Sigmoid colon (tissue), 7 donors: ENCODE measurements at places on chromosomes 4 and X. TPM values are rescaled to one million over a fixed set of nuclear protein-coding genes. Genes with fewer than 3 reads are reported as not detected.

GRCh38 chrX:132015875-132016274 lies 7.2 kb upstream of the STK26 start:
- no peak overlapping the region for H3K27ac ChIP-seq
- no peaks in the 10 kb centered on the region for H3K4me1 ChIP-seq
- no peak overlapping the region for H3K4me3 ChIP-seq
- H3K36me3 ChIP-seq = no peaks in the 10 kb centered on the region

DNA sequence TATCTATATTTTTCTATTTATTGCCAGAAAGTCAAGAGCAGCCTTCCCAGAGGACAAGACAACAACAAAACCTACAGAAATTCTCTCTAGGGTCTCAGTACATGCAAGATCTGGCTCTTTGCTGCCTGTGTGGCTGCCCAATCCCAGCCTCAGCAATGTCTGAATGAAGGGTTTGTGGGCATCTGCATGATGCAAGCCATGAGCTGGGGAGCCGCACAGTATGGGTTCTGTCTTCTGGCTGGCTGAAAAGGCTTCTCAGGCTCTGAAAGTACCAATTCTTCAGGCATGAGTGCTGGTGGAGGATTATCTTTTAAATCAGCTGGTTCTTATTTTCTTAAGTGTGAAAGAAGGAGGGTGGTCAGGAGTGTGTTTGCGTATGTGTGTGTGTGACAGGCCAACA lies 104.6 kb downstream of the PDGFRA start:
- no peak overlapping the region for H3K27ac ChIP-seq
- DNase-seq = no peak
- no peaks in the 10 kb centered on the region for H3K4me1 ChIP-seq
- no peaks in the 10 kb centered on the region for H3K36me3 ChIP-seq
- H3K27me3 ChIP-seq = no peaks in the 10 kb centered on the region

DNA sequence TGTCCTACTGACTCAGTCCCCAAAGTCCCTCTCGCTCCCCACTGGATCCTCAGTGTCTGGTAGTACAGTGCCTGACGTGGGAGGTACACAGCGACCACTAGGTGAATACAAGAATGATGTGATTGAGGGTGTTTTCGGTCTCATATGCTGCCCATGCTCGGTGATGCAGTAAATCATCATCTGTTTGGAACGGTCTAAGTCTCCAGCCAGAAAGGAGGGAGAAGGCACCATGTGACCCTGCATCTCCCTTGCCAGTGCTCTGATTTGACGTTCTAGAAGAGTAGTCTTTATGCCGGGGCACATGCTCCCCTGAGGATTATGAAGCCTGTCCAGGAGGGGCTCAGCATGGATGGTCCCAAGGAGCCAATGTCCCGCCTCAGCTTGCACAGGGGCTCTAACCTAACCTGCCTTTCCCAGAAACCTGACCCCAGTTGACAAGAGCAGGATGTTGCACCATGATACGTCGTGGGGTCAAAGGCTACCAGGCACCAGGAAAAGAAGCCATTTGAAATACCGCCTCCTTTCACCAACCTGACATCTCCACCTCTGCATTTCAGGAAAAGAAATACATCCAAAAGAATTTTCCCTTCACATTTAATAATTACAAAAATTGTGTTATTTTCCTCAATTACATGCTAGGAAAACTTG lies 13.8 kb upstream of the PLXNB3 start:
- H3K36me3 ChIP-seq = no peaks in the 10 kb centered on the region
- H3K4me1 ChIP-seq = no peaks in the 10 kb centered on the region
- H3K27me3 ChIP-seq = no peaks in the 10 kb centered on the region
- H3K27ac ChIP-seq = no peak overlapping the region
- no peak overlapping the region for H3K4me3 ChIP-seq

The DCAF8L2 gene
- not detected for polyA plus RNA-seq

The RIPPLY1 gene
- not detected for polyA plus RNA-seq
